ENCODE measurements at places on chromosomes 12 and 14.

- DNase-seq = no peak
These were observed 30.2 kb downstream of the ADCY6 start for GRCh38 chr12:48758737-48759136.

DNA sequence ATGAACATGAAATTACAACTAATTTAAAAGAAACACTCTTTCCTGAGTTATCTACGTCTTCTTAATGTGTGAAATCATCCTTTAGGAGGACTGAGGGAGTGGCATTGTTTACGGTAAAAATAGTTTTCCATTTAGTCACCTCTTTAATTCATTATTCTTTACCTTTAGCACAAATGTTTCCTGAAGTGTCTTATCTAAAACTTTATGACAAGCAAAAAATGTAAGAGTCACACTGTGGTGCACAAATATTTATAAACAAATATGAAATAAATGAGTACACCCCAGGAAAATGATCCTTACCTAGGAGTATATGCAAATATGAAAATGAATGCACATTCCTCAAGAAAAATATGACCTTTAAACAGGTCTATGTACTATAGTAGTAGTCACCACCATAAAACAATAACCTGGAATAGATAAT lies 104.6 kb downstream of the PTPRR start:
- no peak for DNase-seq

DNA sequence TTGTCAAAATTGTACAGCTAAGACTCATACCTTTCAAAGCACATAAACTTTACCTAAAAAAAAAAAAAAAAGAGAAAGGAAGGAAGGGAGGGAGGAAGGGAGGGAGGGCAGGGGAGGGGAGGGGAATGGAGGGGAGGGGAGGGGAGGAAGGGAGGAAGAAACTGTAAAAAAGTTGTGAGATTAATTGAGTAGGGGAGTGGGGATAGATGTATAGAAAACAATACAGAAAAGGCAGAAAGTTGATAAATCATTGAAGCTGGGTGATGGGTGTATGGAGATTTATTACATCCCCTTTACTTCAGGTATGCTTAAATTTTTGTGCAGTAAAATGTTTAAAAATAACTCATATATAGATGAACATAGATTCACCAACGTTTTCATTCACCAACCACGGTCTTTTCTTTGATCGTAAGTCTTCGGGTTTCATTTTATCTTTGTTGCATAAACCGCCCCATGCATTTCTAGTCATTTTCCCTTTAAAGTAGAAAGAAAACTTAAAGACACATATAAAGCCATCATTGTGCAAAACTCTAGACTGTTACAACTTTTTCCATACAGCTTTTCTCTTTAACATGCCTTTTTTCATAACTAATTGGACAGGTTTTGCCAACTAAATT lies 191.2 kb upstream of the KRR1 start:
- no peak for DNase-seq

DNA sequence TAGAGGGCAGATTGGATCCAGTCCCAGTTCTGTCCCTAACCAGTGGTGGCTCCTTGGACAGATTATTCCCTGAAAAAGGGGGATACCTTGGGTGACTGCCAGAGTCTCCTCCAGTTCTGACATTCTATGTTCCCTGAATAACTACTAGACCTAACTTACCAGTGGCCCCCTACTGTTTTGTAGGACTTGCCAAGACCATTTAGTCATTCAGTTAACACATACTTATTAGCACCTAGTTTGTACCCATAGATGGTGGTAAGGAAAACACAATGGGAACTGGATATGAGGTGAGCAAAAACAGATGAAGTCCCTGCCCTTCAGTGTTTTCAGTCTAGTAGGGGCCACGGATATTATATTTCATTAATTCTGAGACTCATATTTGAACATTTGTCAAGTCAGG lies 3.5 kb downstream of the PRPF40B start:
- DNase-seq = no peak

GRCh38 chr12:3077572-3078081 lies 448 bp downstream of the TSPAN9 start:
- DNase-seq = no peak

Data from activated naive CD4-positive, alpha-beta T cell treated with anti-CD3 and anti-CD28 coated beads, Interleukin-2, amount 50 U/mL, for 72 hours (primary cell).